ENCODE measurements at places on chromosomes 16 and 17.

GRCh38 chr17:76998839-76999238, 130.6 kb downstream of the MGAT5B start:
- no peak for DNase-seq

- peak; percentile 29 for DNase-seq
Observed at GRCh38 chr16:84013787-84014569, 28.6 kb downstream of the SLC38A8 start.

GRCh38 chr17:74427048-74427762, 4.7 kb upstream of the GPRC5C start:
- no peak for DNase-seq

GRCh38 chr17:78971756-78972506, 7.8 kb downstream of the LGALS3BP start:
- no peak for DNase-seq

DNA sequence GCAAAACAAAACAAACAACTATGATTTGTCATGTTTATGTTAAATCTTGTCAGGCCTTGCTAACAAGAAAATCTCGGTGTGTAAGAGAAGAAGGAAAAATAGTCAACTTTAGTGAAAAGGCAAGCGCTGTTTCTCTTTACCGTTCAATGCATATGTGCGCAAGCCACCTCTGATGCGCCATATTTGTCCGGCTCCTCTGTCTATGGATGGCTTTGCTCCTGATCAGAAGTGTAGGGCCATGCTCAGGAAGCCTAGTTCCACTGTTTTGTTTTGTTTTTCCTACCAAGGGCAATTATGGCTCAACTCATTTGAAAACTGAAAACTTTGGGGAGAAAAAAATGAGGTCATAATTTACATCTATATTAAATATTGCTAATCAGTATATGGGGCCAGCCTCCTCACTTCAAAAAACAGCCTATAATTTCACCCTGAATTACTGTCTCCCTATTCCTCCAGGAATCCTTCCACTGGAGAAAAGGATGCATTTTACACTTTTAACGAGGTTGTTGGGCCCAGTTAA, 4.5 kb downstream of the MAF start:
- no peak for DNase-seq

DNA sequence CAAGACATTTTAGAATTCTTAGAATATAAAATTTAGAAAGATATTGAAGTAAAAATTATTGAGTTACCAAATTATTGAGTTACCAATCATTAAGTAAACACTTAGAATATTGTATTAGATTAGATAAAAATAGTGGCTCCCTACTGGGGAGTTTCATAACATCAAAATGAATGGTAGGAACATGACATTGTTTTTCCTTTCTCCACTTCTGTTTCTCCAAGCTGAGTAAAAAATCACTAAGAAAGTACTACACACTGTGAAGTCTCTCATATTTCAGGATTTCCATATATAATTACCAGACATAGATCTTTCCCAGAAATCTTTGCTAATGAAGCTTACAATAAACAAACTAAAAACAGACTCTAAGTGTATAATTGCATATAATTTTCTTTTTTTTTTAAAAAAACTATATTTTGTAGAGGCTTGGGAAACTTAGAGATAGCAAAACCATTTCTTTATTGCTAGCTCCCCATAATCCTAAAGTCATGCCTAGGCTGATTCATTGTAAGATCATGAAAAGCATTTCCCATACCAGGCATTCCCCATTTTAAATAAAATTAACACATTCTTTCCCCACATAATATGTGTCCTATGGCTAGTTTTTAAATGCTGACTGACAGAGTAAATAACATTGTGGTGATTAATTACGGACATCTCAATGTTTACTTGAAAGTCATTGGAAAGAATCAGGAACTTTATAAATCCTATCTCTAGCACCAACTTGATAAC, 1408.7 kb upstream of the GOT2 start:
- peak; percentile 1 for DNase-seq

DNA sequence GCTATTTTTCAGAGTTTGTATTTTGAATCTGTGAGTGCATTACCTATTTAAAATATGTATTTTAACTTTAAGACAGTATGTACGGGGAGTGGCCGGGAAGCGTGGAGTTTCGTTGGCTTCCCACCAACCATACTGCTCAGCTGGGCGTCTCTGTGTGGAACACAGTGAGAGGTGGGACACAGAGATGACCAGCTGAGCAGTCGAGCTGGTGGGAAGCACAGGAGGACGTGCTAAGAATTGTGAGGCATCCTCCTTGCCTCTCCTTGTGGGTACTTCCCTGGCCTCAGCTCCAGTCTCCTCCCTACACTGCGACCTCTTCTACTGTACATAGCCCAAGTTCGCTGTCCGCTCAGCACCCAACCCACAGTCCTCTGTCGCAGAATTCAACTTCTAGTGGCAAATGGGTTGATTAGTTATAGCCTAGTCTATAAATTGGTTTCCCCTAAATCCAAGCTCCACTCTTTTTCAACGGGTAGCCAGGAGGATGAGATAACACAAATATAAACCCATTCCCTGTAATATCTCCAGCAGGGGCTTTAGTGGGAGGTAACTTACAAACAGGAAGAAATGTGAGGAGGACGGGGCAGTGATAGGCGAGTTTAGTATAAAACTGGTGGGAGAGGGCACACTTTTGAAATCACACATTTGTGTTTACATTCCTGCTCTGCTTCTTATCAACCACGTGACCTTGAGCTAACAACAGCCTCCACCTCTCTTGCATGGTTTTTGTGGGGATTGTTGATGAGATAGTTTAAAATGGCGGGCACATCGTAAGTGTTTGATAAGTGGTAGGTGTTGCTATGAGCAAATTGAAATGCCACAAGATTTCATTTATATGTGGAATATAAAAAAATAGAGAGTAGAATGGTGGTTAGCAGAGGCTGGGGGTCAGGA, 211.9 kb upstream of the HS3ST3A1 start:
- peak; percentile 3 for DNase-seq

DNA sequence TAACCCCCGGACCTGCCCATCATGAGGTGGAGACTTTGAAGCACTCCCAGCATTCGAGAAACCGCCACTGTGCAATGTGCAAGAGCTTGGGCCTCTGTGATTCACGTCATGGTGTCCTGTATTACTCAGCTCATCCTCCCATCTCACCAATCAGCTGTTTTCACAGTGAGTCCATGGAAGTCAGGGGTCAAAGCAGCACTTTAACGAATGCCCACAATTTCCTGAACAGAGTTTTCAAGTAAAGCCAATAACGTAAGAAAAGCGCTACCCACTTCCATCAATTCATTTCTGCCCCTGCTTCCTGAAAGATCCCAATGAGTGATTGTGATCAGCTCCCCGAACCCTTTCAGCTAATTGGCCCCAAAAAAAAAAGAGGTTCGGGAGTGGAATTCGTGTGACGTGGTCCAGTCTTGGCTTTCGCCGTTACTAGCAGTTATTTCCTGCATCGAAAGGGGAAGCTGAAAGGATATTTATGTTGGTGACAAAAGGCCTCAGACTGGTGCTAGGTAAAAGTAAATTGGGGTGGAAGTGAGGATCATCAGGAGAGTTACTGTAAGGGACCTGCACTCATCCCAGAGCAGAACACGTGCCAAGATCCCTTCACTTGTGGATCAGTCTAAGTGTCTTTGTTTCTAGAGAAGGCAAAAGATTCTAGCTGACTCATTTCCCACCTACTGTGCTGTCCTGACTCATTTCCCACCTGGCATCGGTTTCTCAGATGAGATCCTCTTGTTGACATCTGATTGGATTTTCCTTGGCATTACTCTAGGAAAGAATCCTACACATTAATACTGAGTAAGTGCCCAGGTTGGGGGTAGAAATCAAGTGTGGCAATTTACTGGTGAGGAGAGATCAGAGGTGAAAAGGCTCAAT, 136.7 kb upstream of the NUDT7 start:
- DNase-seq, result peak; percentile 77

DNA sequence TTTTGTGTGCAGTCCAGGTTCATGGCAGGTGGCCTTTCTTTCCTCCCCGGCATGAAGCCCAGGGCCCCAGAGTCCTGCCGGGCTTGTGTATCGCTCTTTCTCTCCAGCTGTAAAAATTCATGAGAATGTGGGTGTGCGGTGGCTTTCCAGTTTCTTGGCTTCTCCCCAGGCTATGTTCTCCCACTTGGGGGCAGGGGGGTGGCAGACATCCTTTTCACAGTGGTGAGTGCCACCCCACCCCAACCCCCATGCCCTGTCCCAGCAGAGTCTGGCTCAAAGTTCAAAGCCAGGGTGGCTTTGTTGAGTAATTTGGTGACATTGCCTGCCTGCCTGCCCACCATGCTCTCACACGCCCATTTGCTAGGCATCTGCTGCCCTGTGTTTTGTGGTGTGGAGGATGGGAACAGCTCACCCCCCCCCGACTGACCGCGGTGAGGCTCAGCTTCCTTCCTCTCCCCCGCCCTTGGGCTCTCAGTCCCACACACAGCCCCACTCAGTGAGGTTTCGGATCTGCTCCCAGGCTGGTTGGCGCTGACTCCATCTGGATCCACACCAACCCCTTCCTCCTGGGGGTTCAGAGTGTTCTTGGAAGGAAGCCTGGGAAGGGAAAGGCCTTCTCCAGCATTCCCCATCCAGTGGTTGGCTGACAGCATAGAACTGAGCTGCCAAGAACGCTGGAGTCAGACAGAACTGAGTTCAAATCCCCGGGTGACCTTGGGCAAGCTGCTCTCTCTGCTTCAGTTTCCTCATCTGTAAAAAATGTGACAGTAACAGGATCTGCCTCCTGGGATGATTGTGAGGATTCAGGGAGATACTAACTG, 36.0 kb downstream of the CHD9 start:
- peak; percentile 100 for DNase-seq

- DNase-seq, result peak; percentile 47
Observed at GRCh38 chr17:17021194-17021863, 20.9 kb upstream of the MPRIP start.

GRCh38 chr16:85857406-85857805, 41.6 kb upstream of the IRF8 start:
- DNase-seq, result no peak

GRCh38 chr17:63973930-63974593, 1.3 kb upstream of the SCN4A start:
- no peak for DNase-seq

DNA sequence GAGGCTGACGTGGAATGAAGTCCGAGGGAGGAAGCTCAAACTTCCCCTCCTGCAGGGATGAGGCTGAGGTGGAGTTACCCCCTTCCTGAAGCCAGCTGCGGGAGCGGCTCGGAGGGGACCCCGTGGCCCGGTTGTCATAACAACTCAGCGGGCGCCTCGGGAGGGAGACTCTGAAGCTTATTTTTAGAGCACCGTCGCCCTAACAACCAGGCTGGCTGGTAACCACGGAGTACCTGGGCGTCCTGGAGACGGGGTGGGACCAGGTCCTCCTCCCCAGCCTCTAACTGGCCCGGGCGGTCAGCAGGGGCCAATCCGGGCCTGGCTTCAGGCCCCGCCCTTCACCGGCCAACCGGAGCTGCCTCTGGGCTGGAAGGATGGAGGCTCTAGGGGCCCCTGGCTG, 27.7 kb downstream of the NECAB2 start:
- no peak for DNase-seq

- DNase-seq, result no peak
Observed at GRCh38 chr16:74497761-74498160, 76.5 kb upstream of the CLEC18B start.

- no peak for DNase-seq
Observed at GRCh38 chr16:86958423-86958822, 358.8 kb downstream of the C16orf95 start.

DNA sequence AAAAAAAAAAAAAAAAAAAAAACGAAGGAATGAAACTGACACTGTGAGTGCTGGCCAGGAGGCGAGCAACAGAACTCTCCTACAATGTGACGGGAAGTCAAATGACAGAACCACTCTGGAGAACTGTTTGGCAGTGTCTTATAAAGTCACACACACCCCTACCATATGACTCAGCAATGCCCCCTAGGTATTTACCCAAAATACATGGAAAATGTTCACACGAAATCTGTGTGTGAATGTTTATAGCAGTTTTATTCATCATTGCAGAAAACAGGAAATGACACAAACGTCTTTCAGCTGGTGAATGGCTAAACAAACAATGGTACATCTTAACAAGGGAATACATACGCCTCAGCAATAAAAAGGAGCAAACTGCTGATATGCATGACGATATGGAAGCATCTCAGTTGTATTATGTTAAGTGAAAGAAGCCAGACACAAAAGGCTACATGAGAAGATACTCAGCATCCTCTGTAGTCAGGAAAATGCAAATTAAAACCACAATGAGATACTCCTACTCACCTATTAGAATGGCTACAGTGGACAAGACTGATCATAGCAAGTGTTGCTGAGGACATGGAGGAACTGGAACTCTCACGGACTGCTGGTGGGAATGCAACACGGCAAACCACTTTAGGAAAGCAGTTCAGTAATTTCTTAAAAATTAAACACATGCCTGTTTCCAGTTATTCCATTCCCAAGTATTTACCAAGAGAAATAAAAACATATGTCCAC, 74.7 kb downstream of the TBC1D16 start:
- DNase-seq, result peak; percentile 64

- DNase-seq, result no peak
Observed at GRCh38 chr16:26196310-26196709, 504.6 kb downstream of the HS3ST4 start.

DNA sequence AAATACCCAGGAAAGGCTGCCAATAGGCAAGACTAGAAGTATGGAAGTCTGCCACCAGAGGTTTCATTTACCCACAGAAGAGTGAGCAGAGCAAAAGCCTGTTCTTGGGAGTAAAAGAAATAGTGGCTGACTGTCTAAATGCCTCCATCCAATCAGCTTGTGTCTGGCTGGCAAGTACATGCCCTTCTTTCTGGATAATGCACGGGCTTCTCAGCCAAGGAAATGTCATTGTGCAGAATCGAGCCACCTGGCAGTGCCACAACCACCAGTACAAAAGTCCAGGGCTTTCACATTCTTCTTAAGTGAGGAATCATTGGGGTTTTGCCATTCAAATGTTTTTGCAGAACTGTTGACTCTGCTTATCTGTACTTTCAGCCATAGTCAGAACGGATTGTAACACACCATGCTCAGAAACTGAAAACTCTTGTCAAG, 10.1 kb upstream of the ERCC4 start:
- DNase-seq, result peak; percentile 97

- peak; percentile 54 for DNase-seq
Observed at GRCh38 chr17:47789611-47790561, 31.7 kb downstream of the OSBPL7 start.

GRCh38 chr16:86027373-86028126, 128.6 kb downstream of the IRF8 start:
- no peak for DNase-seq

DNA sequence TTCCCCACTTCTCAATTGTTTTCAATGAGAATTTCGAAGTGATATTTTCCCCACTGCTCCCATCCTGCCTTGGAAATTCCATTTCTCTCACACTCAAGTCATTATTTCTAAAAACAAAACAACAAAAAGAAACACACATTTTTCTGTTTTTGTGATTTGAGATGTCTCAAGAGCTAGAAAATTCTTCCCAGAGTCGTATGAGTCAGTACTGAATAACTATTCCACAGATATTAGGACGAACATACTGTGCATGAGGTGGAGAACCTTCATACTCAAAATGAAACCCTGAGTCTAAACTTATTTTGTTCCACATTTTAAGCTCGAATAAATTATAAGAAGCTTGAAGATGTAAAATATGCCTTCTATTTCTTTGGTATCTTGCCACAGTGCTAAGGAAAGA, 204.6 kb downstream of the SLC39A11 start:
- DNase-seq, result no peak

Measured in fibroblast of pulmonary artery (primary cell).